ENCODE measurements at places on chromosomes 3 and 15.

DNA sequence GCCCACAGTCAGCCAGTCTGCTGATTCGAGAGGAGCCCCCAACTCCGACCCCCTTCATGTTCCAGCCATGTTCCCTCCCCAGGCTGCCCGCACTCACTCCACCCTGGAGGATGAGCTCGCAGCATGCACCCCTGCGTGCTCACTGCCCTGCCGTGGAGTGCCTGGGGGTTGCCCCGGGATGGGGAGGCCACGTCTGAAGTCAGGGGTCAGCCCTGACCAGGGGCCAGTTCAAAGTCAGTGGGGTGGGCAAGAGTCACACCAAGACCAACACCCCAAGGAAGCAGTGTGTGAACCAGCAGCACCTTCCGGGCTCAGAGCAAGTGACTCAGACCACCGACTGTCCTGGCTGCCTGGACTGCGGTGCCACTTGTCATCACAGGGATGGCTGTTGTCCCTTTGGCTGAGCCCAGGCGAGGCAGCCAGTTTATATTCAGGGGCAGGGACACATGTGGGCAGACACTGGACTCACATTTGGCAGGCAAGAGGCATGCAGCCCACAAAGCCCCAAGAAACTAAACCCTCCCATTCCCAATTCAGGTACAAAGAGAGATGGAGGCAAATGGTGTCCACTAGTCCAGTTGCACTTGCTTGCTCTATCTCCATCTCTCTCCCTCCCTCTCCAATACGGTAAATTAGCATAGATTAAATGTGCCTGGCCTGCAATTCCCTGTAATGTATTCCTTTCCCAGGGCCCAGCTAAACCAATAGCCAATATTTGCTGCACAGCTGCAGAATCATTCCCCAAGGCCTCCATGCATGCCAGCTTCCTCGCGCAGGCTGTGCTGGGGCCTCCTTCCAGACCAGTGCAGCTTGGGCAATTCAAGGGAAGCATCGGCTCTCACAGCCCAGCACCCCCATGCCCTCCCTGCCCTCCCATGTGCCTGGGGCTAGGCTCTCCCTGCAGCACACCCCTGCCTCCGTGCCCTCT, 135.7 kb upstream of the IQSEC1 start:
- DNase-seq, result no peak

DNA sequence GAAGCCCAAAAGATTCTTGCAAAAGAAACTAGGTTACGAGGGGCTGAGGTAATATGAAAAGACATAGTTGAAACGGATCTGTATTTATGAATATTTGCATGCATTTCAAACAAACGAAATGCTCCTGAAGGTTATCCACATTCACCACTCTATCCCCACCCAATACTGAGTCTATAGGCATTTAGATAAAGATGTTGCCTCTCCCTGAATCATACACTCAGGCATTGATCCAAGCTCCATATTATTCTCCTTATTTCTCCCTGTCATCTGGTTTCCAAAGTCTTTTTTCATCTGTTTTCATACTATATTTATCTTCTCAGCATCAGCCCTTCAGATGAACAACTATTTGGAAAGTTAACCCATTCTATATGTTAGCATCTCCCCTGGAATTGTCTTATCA, 492.5 kb upstream of the TGFBR2 start:
- no peak for DNase-seq

GRCh38 chr15:80026754-80027153, 32.7 kb upstream of the ZFAND6 start:
- no peak for DNase-seq

- DNase-seq, result peak; percentile 63
Measured at GRCh38 chr15:87538327-87538834, 718.2 kb downstream of the NTRK3 start.

GRCh38 chr3:113232342-113232741, 21.0 kb downstream of the BOC start:
- DNase-seq, result no peak

DNA sequence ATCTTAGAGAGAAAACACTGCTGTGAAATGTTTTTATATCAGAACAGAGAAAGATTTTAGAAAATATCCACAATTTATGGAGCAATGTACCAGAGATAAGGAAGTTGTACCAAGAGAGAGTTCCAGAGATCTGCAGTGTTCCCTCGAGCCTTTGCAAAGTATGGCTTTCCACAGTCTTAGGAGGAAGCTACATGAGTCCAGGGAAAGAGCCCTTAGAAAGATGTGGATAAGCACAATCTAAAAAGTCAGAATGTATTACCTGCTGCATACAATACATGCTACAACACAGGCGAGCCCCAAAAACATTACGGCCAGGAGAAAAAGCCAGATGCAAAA, 56.4 kb downstream of the ZNF860 start:
- DNase-seq, result no peak

GRCh38 chr3:127629467-127630403, 750 bp downstream of the PODXL2 start:
- no peak for DNase-seq

- DNase-seq, result no peak
Measured at GRCh38 chr3:121542924-121543323, 2.9 kb downstream of the POLQ start.

DNA sequence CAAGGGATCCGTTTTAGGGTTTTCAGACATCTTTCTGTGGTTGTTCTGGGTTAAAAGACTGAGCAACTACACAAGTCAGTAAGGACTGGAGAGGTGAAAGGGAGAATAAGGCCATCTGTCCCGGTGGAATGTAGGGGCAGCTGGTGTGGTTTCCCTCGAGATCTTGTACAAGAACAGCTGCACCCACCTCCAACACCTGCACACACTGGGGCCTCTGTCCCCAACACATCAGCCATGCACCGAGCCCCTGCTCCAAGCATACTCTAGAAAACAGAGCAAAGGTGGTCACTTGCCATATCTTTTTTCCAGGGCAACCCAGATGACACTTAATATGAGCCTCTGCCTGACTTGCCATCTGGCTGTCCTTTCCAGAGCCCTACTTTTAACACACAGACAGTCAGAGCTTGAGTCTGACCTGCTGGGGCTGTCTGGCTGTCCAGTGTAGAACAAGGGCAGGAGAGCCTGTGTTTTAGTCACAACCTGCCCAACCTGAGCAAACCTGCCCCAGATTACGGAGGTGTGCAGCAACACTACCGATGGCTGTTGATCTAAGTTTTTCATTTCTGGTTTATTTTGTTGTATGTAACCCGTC, 12.2 kb downstream of the MAN2A2 start:
- DNase-seq, result no peak

GRCh38 chr15:66711862-66712261, 9.8 kb downstream of the SMAD6 start:
- DNase-seq, result no peak

GRCh38 chr3:2603692-2604289, 505.1 kb downstream of the CNTN4 start:
- DNase-seq, result no peak

Measured in OCI-M1 (cell line).